Activated CD4-positive, alpha-beta T cell treated with anti-CD3 and anti-CD28 coated beads for 36 hours (primary cell): ENCODE measurements at places on chromosomes 3 and 15. TPM values are rescaled to one million over a fixed set of nuclear protein-coding genes. Genes with fewer than 3 reads are reported as not detected.

The ITGB5 gene
- 0.57 TPM for total RNA-seq

The LRCH3 gene
- 43.6 TPM for total RNA-seq

The FBXO22 gene
- 59.2 TPM for total RNA-seq

The ETFA gene
- total RNA-seq: 100 TPM

The PSTPIP1 gene
- total RNA-seq: 125 TPM

The AMOTL2 gene
- total RNA-seq: 0.32 TPM

The ADGRG7 gene
- total RNA-seq: not detected

The TGM4 gene
- total RNA-seq: not detected

The CEP19 gene
- total RNA-seq: 4.7 TPM

The UBL7 gene
- total RNA-seq: 48.6 TPM

The DPPA2 gene
- total RNA-seq: not detected
